ENCODE measurements at places on chromosomes 13 and 19. TPM values are rescaled to one million over a fixed set of nuclear protein-coding genes. Genes with fewer than 3 reads are reported as not detected.

The ZNF587 gene
- 36.3 TPM for total RNA-seq

The ZNF44 gene
- total RNA-seq: 6.9 TPM

The SIAH3 gene
- under 0.01 TPM for total RNA-seq

The QPCTL gene
- 8.3 TPM for total RNA-seq

The AMH gene
- total RNA-seq: 1.5 TPM

The CEACAM21 gene
- total RNA-seq: 3.2 TPM

The RAB3A gene
- total RNA-seq: 0.17 TPM

The ZNF844 gene
- total RNA-seq: 5.7 TPM

The TLE6 gene
- 2.7 TPM for total RNA-seq

The NXNL1 gene
- not detected for total RNA-seq

The ZNF582 gene
- 2.5 TPM for total RNA-seq

The ARL11 gene
- 0.09 TPM for total RNA-seq

The ACP5 gene
- 8.8 TPM for total RNA-seq

DNA sequence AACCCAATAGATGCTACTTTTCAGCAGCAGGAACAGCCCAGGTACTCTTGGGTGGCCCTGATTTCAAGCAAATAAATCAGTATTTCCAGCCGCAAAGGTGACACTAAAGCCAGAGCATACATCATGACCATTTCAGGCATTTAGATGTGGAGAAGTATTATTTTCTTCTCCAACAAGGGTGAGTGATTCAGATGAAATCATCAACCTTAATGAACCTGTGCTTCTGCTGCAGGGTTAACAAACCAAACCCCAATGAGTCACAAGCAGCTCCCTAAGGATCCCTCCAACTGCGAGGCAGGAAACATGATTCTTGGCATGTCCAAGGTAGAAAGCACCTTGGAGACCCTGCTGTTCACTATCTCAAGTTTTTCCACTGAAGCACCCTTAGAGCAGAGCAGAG lies 32.7 kb downstream of the MBNL2 start:
- DNase-seq: peak; percentile 76

DNA sequence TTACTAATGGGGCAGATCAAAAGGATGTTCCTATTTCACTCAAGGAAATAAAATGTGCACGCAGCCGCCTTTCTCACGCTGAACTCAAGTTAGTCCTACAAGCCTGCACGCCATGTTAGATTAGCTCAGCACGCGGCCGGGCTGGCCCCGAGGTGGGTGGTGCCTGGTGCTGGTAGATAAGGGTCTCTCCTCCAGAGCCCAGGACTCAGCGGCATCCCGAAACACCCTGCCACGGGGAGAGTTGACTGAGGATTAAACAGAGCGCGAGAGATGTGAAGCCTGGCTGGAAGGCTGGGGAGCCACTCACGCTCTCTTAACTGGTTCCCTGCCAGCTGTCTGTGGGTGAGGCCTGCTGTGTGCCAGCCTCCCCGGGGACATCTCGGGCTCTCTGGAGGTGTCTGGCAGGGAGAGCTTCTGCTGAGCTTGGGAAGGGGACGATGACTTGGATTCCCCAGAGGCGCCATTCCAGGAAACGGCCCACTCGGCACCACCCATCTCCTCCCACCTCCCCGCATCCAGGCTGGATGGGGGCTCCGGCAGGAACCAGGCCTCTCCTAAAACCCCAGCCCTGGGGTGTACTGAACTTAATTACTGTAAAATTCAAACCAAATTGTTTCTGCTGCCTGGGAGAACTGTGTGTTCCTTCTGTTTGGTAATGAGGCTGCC lies 122.2 kb downstream of the KDM4B start:
- no peak for DNase-seq

DNA sequence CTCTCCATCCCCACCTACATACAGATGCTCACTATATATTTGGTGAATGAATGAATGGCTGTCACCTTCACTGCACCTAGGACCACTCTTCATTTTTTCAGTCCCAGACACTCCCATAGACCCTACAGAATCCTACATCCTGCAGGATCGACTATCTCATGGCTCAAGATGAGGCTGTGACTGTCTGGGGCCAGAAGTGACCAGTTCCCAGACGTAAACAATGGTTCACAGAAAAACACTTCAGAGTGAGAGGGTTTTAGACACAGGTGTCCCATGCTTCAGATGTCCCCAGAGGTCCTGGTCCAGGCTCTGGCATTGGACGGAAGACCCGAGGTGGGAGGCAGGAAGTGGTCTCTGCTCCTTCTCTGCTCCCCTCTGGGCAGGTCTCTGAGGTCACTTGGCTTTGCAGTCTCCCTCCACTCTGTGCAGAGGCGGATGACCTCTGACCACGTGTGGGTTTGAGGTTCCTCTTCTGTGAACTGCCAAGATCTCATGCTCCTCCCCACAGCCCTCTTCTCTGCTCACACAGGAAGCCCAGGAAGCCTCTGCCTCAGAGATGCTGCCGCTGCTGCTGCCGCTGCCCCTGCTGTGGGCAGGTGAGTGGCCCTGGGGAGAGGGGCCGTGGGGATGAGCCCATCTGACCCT lies 24.9 kb downstream of the SIGLEC7 start:
- no peak for DNase-seq

DNA sequence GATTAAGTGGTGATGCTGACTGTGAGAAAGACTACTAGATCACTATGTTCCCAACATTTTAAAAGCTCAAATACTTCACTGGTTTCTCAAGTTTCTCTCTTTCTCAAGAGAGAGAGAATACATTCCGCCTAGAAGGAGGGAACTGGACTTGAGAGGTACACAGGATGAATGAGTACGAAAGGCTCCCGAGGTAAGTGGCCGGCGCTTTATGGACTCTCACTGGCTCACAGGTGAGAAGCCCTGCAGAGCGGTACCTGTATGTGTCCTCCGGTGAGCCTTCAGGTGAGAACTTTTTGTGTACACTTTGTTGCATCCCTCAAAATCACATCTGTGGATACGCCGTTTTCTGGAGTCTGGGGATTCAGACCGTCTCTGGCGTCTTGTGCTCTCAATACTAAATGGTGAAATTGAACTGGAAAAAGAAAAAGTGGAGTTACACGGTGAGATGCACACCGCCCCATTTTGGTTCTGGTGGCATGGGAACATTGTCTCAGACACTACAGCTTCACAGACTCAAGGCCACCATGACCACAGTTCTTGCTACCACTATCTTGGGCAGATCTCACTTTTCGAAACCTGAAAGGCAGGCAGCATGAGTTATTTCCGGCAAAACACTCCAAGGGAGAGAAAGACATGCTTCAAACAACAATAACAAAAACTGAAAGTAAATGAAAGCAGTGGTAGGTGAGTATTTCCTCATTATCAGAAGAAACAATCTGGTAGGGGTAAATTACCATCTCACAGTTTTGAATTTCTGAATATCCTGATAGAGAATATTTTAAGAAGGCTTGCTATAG lies 418.9 kb downstream of the KLF12 start:
- peak; percentile 8 for DNase-seq

DNA sequence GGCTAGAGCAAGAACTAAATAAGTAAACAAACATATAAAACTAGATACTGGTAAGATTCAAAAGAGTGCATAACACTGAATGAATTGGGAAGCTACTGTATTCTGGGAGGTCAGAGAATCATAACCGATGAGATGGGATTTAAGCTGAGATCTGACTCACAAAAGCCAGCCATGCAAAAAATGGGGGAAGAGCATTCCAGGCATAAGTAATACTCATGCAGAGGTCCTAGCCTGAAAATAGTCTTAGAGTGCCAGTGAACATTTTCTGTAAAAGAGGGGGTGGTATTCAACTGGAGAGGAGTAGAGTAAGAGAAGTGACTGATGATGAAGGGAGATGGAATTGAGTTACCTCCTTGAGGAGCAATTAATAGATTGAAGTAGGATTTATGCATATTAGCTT lies 872.0 kb upstream of the GPC6 start:
- DNase-seq: no peak

- peak; percentile 96 for DNase-seq
Observed at GRCh38 chr13:103883164-103883563, 816.9 kb upstream of the SLC10A2 start.

DNA sequence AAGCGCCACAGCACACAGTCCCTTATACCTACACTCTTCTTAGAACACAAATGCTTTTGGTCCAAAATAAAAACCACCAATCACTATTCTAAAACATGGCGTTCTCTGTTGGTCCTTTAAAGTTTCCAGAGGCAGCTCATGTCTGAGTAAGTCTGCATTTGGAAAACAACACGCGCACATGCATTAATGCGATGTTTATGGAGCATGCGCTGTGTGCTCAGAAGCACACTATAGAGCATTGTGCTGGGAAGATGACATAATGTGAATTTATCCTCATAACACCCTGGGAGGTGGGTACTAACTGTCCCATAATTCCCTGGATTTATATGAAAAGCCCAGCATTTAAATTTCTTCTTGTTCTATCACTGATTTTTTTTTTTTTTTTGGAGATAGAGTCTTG lies 10.7 kb downstream of the ZNF682 start:
- DNase-seq: no peak

DNA sequence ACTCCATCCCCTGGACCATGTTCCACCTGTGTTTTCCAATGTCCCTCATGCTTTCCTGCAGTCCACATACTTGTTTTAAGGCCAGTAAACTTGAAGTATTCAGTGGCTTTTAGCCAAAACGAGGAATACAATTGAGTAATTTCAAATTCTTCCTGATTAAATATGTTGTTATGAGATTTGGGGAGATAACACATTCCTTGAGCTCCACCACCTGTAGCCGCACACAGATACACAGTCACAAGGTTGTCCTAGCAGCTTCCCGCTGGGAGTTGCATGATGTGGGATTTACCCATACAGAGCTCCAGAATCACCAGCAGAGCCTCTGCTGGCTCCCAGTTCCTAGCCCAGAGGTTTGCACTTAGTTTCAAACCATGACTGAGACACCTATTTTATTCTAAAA lies 53.6 kb upstream of the FRY start:
- no peak for DNase-seq

GRCh38 chr13:26019251-26019650 lies 32.6 kb downstream of the SHISA2 start:
- DNase-seq: peak; percentile 4

DNA sequence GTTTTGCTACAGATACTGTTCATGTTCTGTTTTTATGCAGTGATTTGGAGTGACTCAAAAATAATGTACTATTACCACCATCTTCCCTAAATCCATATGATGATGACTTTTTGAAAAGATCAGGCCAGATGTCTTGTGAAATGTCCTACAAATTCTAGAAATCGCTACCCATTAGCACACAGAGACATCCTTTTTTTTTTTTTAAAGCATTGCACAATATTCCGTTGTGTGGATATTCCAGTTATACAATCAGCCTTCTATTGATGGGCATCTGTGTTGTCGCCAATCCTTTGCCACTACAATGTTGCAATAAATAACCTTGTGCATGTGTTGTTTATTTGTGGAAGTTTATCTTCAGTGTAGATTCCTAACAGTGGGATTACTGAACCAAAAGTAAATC lies 24.5 kb downstream of the ZDHHC20 start:
- no peak for DNase-seq

- DNase-seq: no peak
Observed at GRCh38 chr19:7088999-7089398, 19.5 kb downstream of the ZNF557 start.

GRCh38 chr19:38304866-38305429 lies 897 bp downstream of the C19orf33 start:
- peak; percentile 64 for DNase-seq

DNA sequence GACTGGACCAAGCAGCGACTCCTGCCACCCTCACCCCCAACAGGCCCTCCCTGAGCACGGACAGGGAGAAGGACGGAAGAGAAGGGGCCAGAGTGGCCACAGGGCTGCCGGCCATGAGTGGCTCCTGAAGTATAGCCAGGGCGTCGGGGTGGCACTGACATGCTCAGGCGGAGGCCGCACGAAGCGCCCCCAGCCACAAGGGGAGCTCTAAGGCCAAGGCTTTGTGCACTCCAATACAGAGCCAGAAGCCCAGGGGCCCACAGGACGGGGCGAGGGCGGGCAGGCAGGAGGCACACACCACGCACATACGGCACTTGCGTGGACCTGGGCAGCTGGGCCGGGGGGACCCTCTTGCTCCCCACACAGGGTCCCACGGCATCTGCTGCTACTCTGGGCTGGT lies 52.0 kb downstream of the KLF2 start:
- DNase-seq: peak; percentile 42

GRCh38 chr13:46401432-46401831 lies 14.4 kb upstream of the RUBCNL start:
- no peak for DNase-seq

DNA sequence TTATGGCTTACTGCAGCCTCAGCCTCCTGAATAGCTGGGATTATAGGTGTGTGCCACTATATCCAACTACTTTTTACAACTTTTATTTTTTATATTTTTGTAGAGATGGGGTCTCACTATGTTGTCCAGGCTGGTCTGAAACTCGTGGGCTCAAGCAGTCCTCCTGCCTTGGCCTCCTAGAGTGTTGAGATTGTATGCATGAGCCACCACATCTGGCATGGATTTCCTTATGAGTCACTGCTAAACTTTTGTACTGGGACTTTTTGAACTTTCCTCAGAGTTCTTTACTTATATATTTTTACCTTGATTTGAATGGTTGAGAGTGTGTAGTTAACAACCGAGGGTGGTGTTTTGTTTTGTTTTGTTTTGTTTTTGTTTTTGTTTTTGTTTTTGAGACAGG lies 33.4 kb downstream of the DNAJC3 start:
- peak; percentile 55 for DNase-seq

DNA sequence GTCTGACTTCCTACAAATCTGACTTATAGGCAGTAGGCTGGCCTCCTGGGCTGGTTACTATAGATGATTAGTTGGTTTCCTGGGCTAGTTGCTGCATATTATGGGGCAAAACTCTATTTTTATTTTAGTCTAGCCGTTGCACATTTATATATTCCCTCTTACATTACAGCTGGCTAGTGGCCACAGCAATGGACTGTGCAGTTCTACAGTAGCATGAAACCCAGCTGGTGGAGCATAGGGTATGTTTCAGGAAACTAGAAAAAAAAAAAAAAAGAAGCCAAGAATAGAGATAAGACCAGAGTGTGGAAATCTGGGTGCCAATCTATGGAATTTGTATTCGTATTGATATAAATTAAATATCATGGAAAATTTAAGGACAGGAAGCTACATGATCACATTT lies 304.4 kb upstream of the NBEA start:
- DNase-seq: no peak

- DNase-seq: peak; percentile 95
Observed at GRCh38 chr19:20051841-20052768, 12.8 kb upstream of the ZNF682 start.

- DNase-seq: no peak
Observed at GRCh38 chr19:39111593-39112199, 13.9 kb upstream of the PAK4 start.

DNA sequence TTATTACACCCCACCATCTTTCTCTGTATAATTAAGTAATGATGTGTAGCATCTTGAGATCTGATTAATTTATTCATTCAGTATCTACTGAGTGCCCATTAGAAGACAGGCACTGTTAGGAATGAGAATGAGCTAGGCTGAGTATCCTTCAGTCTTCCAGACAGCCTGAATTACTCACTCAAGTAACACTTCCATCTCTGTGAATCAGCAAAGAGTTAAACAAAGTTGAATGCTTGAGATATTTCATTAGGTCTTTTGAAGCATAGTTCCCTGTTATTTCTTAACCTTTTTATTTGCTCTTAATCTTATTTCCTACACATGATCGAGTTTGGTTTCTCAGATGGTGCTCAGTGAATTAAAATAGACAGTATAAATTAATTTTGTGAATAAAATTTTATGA lies 413.7 kb downstream of the DCT start:
- DNase-seq: no peak

- no peak for DNase-seq
Observed at GRCh38 chr13:42834946-42835345, 53.6 kb downstream of the FAM216B start.

Measured in dermis blood vessel endothelial cell (primary cell).